Stimulated activated CD4-positive, alpha-beta T cell treated with anti-CD3 and anti-CD28 coated beads, TNF-alpha, amount 100 ng/mL, for 24 hours (primary cell): ENCODE measurements at places on chromosomes 13 and 19.

DNA sequence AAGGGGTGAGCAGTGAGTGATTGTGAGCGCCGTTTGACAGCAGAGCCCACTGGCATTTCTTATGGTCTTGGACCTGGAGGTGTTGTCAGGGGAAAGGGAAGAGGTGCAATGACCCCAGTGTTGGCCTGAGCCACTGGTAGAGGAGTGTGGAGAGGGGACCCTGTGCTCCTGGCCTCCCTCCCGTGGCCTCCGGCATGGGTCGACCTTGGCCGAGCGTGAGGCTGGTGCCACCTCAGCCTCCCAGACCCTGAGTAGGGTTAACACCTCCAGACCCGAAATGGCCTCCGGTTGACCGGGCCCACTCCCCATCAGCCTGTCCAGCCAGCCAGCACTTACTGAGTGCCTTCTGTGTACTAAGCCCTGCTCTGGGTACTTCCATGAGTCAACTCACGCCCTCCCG, 6.5 kb downstream of the TRAPPC5 start:
- DNase-seq = no peak

- no peak for DNase-seq
These were observed 4.3 kb upstream of the NAXD start for GRCh38 chr13:110610955-110611595.

DNA sequence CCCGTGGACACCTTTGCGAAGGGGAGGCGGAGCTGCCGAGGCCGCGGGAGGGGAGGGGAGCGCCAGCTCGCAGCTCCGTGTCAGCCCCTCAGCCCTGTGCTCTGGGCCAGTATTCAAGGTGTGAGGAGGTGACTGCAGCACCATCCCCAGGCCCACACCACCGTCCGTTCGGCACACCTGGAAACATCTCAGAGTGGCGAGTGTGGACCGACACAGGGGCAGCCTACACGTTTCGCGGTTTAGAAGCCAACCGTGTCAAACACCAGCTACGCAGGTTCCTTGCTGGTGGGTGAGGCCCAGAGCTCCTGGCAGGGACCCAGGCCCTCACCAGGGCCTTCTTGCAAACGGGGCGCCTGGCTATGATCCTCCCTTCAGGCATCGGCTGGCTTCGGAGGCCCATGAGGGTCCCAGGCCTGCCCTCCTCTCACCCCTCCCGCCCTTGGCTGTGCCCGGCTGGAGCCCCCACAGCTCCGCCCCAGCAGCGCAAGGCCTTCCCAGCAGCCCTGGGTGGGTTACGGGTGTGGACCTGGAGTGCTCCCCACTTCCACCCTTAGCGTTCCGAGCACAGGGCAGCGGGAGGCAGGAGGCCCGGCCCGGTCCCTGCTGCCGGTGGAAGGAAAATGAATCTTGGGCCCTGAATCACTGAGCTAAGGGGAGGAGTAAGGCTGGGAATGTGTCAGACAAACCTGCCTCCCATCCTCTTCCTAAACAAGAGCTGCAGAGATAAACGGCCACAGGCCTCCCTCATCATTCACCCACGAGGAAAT, 1.2 kb downstream of the C13orf46 start:
- no peak for DNase-seq

DNA sequence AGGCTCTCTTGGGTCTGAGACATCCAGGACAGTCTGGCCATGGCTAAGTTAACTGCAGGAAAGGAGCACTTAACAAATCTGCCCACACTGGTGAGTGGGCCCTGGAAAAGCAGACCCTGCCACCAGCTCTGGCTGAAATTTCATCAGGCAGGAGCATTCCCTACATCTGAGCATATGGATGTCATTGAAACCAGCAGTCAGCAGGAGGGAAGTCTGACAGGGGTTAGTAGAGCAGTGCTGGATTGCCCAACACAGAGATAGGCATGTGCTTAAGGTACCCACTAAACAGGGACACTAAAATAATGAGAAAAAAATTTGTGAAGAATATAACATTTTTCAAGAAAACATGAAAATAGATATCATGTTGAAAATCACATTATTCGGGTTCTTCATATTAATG, 13.6 kb upstream of the ACOD1 start:
- DNase-seq = no peak

DNA sequence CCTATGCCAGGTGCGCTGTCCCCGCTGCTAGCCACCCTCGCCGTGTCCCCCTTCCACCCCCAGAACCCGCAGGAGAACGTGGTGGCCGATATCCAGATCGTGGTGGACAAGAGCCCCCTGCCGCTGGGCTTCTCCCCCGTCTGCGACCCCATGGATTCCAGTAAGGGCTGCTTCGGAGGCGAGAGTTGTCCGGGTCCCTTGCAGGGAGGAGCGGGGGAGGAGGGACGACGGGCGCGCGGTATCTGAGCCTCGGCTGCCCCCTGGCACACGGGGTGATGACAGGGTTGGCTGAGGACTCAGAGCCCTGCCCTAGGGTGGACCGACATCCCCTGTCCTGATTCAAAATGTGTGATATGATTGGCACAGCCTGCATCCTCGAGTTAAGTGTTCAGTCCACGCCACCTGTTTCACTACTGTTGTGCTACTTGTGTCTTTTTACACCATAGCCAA, 653 bp downstream of the MVB12A start:
- peak; percentile 38 for DNase-seq

DNA sequence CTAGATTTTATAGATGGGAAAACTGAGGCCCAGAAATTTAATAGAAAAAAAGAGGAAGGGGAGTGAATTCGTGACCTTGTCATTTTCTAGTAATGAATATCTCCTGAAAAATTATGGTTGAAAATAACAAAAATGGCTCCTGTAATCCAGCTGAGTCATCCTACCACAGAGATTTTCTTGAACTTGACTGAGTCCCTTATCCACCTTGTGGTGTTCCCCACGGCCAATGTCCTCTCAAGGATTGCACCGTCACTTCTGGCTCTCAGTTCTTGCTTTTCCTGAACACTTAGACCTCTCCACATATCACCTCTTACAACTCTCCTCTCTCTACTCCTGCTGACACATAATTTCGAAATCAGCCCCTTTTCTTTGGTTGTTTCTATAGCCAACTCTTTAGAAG, 1.2 kb upstream of the KATNAL1 start:
- DNase-seq = no peak

DNA sequence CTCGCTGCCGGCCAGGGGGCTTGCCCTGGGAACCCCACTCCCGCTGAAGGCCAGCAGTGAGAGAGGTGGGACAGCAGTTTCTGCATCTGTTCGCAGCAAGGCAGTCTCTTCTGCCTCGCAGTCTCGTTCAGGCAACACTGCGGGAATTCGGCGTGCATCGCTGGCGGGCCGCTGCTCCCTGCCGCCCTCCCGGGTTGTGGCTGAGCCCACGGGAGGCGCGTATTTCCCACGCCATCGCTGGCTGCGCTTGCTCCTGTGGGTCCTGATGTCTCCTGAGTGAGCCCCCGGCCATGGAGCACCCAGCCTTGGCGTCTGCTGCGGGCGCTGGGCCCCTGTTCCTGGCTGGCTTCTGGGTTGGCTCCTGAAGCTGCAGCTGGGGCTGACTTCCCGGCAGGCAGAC, 227.9 kb downstream of the TEX29 start:
- DNase-seq = no peak

GRCh38 chr13:107834717-107835116, 380.6 kb downstream of the LIG4 start:
- no peak for DNase-seq

DNA sequence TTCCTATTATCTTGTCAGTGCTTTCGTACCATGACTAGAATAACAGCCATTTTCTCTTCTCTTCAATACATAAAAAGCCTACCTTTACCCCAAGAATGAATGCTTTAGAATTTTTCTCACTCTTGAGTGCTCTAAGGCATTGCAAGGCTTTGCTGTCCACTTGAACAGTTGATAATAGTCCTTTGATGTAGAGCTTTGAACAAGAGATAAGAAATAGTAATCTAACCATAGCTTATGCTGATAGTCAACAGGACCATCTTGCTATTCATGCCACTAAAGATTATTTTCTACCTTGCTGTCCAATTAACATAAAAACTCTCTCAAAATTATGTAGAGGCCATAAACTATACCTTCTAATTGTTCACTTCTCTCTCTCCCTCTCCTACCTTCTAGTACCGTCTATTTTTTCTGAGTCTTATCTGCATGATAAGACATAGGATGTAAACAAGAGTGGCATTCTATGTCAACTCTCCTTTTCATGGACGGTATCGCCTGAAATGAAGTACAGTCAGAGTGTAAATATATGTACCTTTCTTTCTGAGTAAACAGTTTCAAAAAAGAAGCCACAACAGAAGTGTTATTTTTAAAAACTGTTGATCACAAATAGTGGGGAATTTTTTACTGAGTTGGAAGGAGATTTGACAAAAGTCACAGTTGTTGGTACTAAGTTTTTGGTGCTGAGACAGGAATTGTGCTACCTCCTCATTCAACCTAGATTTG, 297.9 kb downstream of the NDFIP2 start:
- no peak for DNase-seq

DNA sequence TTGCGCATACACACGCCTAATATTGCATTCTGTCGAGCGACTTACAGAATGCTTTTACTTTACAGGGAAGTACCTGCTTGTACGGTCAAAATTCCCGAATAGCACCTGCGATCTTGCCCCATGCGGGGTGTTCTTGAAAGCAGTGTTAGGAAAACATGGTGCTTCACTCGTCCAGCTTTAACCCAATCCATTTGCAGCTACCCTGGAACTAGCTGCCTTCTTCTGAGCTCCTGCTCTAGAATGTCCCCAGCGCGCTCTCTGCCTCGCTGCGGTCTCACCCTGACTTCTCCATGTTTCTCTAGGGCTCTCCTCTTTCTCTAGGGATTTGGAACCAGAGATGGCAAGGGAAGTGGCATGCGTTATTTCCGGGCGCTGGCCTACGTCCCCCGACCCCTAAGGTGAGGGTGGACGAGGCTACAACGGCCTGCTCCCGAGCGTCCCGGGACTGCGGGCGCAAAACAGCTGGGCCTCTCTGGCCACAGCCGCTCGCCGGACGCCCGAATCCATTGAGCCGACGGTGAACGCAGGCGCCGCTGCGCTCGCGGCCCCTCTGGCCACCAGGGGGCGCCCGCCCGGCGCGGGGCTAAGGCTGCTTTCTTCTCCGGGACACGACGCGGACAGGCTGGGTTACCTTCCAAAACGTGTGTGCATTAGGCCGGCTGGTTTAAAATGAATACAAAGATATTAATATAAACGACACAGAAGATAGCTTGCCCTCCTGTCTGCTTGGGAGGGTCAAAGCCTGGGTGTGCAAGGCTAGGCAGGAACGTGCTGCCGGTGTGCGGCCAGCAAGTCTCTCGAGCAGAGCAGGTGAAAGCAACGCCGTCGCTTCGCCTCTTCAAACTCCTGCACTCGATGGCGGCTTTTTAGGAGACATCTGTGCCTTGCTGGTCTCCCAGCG, 1.8 kb upstream of the SPRY2 start:
- DNase-seq = peak; percentile 63

GRCh38 chr13:30730526-30730925, 4.8 kb upstream of the ALOX5AP start:
- no peak for DNase-seq

DNA sequence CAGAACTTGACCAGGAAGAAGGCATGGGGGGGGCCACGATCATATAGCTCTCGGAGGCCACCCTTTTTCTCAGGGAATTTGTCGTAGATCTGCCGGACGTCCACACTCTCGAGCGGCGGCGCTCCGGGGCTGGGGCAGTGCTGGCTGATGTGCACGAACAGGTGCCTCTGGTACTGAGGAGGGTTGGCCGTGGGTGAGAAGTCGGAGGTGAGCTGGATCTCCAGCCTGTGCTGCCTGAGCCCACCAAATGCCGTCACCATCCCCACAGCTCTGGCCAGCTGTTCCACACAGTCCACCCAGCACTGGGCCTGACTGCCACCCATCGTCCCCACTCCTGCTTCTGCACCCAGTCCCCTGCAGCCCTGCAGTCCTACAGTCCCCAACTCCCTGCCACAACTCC, 12.0 kb downstream of the CD37 start:
- DNase-seq = no peak

GRCh38 chr19:20273951-20274570, 107.0 kb downstream of the ZNF486 start:
- no peak for DNase-seq

GRCh38 chr13:109815651-109816050, 29.3 kb upstream of the IRS2 start:
- no peak for DNase-seq

DNA sequence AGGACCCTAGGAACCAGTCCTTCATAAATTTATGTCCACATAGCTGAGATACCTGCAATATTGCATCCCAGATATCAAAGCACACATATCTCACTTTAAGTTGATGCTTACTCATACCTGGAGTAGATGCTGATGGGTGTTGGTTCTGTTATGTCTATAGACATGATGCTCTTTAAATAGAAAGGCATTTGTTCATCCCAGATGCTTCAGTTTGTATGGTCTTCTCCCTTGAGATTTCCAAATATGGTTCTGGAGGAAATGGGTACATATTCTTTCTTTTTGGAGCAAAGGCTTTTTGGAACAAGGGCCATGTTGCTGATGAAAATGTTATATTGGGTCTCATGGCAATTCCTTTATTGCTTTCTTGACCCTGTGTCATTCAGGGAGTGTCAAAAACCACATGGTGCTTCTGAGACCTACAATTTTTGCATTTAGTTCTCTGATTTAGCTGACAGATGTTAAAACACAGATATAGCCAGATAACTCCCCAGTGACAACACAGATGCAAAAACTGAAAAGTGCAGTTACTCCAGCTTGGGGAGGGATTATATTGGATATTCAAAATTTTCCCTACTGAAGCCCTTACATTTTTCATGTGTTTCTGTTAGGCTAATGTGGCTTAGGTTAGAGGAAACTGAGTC, 211.4 kb downstream of the KCNRG start:
- no peak for DNase-seq

DNA sequence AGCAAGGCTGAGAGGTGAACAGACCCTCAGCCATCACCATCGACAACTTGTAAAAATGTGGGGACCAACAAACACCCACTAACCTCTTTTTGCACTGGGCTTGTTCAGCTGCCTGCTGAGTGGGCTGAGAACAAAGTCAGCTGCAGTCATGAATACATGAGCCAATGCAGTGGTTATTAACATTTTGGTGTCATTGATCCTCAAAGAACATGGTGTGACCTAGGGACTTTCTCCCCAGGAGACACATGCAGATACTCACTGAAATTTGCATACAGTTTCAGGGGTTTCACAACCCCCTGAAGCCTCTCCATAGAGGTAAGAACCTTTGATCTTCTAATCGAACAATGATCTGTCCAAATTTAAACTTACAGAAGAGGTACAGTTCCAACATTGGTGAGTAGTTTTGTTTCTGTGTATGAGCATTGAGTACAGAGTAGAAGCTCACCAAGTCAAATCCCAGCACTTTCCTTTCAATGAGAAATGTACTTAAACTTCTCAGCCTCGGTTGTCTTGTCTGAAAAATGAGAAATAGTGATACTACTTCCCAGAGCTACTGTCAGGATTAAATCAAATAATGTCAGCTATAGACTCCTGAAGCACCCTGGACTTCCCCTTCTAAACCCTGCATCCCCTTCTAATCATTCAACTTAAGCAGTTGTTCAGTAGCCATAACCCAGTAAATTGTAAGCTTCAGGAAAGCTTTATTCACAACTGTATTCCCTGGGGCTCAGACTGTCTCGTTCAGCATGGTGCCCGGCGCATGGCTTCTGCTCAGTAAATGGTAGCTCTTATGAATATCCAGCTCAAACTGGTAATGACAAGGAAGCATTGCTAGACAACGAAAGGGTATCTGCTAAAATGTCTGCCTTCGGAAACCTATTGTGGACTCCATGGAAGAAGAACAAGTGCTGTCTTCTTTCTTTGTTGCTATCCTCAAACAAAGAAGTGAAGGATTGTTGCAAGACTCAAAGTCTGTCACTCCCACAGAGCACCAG, 148.7 kb downstream of the FOXO1 start:
- peak; percentile 21 for DNase-seq

GRCh38 chr13:62933809-62934208, 1518.2 kb upstream of the PCDH20 start:
- no peak for DNase-seq

GRCh38 chr13:32866921-32867320, 149.3 kb upstream of the KL start:
- DNase-seq = no peak
